ENCODE measurements at places on chromosomes 6 and 20.

DNA sequence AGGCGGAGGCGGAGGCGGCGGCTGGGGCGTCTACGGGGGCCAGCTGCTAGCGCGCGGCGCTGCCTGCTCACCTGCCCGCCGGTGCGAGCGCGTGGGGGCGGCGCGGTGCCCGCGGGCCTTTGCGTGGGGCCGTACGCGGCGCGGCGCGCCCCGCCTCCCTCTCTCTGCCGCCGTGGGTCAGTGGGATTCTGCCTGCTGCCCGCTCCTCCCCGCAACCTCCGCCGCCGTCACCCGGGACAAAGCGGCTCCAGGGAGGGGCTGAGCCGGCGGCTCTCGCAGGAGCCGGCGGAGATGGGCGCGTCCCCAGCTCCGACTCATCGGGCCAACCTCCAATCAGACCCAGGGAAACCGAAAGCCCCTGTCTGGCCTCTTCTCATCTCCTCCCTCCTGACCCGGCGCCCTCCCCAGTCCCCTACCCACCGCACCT is at the start of gene RCAN2:
RCAN2 (minus strand) TSS at position 249 of the 427 bp plus-strand sequence.
- no peak for DNase-seq

DNA sequence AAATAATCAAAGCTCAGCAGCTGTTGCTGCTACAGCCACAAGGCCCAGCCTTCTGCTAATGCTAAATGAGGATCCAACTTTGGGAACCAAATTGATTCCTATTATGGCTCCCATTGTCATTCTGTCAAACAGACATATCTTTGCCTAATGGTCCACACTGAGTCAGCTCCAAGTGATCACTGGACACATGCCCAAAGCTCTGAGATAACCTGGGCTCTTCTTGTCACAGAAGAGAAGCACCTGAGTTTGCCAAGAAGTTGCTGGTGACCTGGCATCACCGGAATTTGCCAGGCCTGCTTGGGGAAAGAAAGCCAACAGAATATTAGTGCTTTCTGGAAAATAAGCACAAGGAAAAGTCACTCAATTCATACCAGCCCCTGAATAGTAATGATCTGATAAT is 5.8 kb downstream of the TNFRSF21 start:
- no peak for DNase-seq

- no peak for DNase-seq
Measured at GRCh38 chr6:157849288-157850017, 26.4 kb downstream of the SNX9 start.

DNA sequence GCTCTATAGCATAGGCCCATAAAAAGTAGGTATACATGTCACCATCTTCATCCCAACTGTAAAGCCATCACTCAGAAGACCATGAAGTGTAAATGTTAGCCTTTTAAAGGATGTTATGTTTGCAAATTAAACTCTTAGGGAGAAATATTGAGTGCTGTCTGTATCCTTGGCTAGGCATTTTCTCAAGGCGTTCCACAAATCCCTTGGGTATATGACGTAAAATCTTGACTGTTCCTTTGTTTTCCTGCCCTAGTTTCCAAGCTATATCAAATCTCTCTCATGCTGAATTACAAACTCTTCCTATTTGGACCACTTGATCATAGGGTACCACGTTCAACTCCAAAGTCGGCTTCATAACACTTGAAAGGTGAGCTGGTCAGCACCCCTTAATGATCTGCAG is 486.2 kb downstream of the HDGFL1 start:
- no peak for DNase-seq

DNA sequence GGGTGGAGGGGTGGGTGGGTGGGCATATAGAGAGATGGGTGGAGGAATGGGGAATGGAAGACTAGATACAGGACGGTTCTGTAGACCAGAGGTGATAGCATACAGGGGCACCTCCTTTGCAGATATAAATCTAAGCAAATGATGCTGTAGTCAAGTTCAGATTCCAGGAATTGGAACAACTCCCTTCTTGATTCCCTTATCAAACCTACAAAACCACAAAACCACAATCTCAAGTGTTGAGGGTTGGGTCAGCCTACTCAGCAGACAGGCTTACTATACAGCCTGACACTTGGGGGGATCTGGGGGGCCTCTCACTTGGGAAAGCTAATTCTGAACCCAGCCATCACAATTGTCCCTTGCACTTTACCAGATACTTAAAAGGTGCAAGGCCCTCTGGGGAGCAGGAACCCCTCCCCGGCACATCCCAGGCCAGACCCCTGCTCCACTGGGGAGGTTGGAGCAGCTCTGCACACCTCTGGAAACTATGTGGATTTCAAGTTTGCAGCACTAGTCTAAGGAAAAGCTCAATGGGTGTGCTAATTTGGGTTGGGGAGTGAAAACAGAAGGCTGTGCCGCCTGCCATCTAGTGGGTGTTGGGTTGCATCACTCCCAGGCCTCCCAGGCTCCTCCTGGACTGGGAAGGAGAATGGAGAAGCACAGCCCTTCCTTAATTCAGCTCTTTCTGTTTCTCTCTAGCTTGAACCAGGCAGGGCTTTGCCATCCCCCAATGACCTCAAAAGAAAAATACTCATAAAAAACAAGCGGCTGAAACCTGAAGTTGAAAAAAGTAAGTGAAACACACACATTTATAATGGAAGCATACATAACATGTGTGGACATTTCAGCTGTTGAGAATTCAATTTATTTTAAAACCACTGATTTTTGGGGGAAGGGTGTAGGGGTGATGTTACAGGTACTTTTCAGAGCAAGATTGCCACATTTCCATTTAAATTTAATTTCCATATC is 121.2 kb upstream of the LAMP5 start:
- no peak for DNase-seq

- DNase-seq: no peak
Measured at GRCh38 chr6:157531169-157531985, 150.4 kb downstream of the ZDHHC14 start.

DNA sequence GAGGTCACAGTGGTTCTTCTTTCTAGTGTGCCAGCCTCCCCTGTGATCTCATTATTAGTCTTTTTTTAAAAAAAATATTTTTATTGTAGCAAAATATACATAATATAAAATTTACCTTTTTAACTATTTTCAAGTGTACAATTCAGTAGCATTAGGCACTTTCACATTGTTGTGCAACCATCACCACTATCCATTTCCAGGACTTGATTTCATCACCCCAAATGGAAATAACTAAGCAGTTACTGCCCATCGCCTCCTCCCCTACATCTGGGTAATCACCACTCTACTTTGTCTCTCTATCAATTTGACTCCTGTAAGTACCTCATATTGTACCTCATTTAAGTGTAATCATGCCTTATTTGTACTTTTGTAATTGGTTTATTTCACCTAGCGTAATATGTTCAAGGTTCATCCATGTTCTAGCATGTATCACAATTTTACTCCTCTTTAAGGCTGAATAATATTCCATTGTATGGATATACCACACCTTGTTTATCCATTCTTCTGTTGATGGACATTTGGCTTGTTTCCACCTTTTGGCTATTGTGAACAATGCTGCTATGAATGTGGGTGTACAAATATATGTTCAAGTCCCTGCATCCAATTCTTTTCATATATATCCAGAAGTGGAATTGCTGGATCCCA is 68.6 kb upstream of the FYN start:
- no peak for DNase-seq

- DNase-seq: no peak
Measured at GRCh38 chr6:27873021-27873940, 38.9 kb downstream of the OR2B2 start.

GRCh38 chr6:1136415-1136774 is 175.5 kb upstream of the FOXQ1 start:
- no peak for DNase-seq

- no peak for DNase-seq
Measured at GRCh38 chr6:89311853-89312531, 3.1 kb downstream of the GABRR2 start.

- DNase-seq: no peak
Measured at GRCh38 chr6:169719117-169719516, 5.2 kb downstream of the PHF10 start.

- no peak for DNase-seq
Measured at GRCh38 chr6:31654574-31655348, 933 bp upstream of the APOM start.

DNA sequence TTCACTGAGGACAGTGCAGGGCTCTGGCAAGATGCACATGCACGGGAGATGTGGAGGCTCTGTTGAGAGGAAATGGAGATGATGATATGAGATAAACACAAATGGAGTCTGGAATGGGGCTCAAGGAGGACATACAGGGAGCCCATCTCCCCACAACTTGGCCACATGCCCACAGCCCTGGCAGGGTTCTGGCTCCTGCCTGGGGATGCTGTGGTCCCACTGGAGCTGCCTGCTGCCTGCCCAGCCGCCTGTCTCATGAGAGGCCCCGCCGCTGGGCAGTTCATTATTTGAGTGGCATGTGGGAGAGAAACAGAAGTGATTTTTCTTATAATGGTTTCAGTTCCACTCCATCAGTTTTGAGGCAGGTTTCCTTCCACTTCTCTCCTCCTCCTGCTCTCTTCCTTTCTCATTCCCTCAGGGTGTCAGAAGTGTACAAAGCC is 133.6 kb upstream of the TRAF3IP2 start:
- no peak for DNase-seq

GRCh38 chr20:50340541-50340940 is 149.9 kb downstream of the CEBPB start:
- no peak for DNase-seq

DNA sequence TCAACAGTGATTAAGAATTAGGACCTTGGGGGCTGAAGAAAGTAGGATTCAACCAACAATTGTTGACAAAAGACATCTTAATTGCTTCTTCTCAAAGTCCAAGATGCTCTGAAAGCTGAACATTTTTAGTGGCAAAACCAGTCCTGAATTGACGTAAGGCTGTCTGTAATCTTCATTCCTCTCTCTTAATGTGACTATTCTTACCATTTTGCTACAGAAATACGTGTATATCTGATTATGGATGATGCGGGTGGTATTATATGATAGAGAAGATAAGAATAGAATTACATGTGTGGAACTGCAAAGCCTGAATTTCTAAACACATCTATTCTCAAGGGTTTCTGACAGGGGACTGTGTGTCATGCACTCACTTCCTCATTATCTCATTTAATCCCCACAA is 130.3 kb upstream of the SASH1 start:
- DNase-seq: no peak

- DNase-seq: no peak
Measured at GRCh38 chr6:105509506-105510331, 106.8 kb upstream of the PREP start.
